ENCODE measurements at places on chromosomes 7 and 10.

DNA sequence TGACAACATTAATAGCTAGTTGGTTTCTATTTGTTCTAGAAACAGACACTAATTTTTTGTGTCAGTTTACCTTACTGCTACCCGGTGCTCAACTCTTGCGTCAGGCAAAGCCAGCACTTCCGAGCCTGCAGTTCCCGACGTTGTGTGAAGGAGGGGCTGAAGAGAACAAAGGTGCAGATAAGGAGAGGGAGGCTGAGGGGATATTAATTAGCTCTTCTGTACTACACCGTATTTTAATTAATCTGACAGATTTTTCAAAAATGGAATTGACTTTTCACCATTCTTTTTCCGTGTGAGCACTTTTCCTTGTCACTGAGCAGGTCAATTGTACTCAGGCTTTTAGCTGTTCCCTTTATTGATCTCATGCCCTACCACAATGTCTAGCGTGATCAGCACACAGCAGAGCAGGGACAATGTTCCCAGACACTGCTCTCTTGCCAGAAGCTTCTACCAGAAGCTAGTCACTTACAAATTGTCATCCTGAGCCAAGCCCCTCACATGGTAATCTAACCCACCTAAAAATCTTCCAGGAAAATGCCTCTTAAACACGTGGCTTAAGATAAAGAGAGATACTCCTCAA, 650.5 kb upstream of the MKI67 start:
- no peak for DNase-seq

DNA sequence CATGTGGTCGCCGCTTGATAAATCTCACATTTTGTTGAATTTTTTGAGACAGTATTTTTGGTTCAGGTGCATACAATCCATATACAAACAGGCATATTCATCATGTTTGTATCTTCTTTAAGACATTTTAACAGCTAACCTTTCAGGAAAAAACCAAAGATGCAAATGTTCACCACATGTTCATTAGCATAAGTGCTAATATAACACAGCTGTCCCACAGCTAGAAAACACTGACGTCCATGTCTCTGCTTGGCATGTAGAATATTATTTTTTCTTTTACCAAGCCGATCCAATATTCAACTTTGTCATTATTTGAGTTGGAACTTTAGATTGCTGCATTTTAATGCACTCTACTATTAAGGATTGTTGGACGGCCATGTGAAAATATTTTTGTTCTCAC, 31.2 kb downstream of the BMPER start:
- no peak for DNase-seq

DNA sequence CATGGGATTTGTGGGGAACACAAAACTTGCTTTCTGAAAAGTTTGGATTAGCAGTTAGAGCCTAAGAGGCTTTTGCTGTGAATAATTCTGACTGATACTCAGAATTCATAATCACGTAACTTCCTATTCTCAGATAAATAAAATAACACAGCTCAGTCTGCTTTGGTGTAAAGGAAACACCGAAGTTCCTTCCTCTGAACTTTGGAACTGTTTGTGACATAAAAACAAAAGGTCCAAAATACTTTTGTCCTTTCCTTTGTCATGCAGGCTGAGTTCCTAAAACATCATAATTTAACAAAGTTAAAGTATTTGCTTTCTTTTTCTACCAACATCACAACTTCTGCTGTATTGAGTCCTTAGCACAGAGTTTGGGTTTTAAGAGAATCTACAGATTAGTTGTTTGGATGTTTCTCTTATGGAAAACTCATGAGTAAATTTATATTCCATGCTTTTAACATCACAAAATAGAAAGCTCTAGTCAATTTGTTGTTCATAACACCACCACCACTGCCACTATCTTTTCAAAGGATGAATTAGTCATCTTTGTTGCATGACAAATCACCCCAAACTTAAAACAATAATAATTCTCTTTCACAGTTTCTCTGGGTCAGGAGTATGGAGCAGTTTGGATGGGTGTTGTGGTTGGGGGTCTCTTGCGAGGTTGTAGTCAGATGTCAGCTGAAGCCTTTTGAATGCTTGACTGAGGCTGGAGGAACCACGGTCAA, 123.4 kb downstream of the REEP3 start:
- DNase-seq = no peak

- peak; percentile 80 for DNase-seq
Measured at GRCh38 chr7:103866919-103867318, 122.5 kb downstream of the RELN start.

- DNase-seq = no peak
Measured at GRCh38 chr10:130814610-130815009, 496.9 kb downstream of the TCERG1L start.

GRCh38 chr10:71838264-71839211, 12.5 kb downstream of the PSAP start:
- no peak for DNase-seq

DNA sequence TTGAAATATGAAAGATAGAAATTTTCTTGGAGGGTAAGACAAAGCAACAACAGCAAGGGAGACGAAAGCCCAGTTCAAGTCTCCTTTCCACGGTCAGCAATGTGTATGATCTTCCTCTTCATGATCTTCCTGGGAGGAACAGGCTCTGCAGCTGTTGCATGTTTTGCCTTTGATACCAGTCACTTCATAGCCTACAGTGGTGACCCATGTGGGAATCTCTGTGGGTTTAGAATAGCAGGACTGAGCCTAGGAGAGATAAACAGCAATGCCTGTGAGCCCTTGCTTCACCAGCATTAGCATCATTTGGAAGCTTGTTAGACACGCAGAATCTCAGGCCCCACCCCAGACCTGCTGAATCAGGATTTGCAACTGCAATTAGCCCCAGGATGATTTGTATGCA, 31.8 kb downstream of the STAMBPL1 start:
- DNase-seq = no peak
